Chondrocyte (in vitro differentiated cells): ENCODE measurements at places on chromosomes 3 and 15. TPM values are rescaled to one million over a fixed set of nuclear protein-coding genes. Genes with fewer than 3 reads are reported as not detected.

- H3K4me1 ChIP-seq = no peaks in the 10 kb centered on the region
- no peaks in the 10 kb centered on the region for H3K36me3 ChIP-seq
- DNase-seq = no peak
- H3K27ac ChIP-seq = no peak overlapping the region
These were observed 5.5 kb downstream of the FGF7 start for GRCh38 chr15:49428409-49429095.

MNS1 gene
- total RNA-seq = 1.1 to 3.0 TPM (median 1.5 TPM) in 3 replicates

- peaks cover 9% of the 10 kb centered on the region for H3K4me1 ChIP-seq
- H3K36me3 ChIP-seq = no peaks in the 10 kb centered on the region
- no peak overlapping the region for H3K4me3 ChIP-seq
- no peak overlapping the region for H3K27ac ChIP-seq
- no peak for DNase-seq
- no peaks in the 10 kb centered on the region for H3K27me3 ChIP-seq
These were observed 51.6 kb upstream of the TCF12 start for GRCh38 chr15:56866803-56867202.

DNA sequence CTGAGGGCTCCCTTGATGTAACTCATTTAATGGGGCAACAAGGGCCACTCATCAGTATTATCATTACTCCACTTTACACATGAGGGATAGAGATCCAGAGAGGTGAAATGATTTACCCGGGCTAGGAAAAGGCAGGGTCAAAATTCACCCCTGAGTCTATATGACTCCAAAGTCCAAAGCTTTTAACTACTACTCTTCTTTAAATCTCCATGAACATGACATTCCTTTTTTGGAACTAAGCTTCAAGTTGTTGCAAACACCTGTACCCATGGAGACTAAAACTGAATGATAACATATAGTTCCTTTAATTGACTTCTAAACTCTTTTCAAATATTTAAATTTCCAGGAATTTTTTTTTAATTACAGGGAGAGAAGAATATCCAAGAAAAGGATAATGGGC is 292.9 kb upstream of the GADL1 start:
- H3K27ac ChIP-seq = no peak overlapping the region
- H3K27me3 ChIP-seq = no peaks in the 10 kb centered on the region
- peaks cover 1% of the 10 kb centered on the region for H3K36me3 ChIP-seq
- no peak overlapping the region for H3K4me3 ChIP-seq

DNA sequence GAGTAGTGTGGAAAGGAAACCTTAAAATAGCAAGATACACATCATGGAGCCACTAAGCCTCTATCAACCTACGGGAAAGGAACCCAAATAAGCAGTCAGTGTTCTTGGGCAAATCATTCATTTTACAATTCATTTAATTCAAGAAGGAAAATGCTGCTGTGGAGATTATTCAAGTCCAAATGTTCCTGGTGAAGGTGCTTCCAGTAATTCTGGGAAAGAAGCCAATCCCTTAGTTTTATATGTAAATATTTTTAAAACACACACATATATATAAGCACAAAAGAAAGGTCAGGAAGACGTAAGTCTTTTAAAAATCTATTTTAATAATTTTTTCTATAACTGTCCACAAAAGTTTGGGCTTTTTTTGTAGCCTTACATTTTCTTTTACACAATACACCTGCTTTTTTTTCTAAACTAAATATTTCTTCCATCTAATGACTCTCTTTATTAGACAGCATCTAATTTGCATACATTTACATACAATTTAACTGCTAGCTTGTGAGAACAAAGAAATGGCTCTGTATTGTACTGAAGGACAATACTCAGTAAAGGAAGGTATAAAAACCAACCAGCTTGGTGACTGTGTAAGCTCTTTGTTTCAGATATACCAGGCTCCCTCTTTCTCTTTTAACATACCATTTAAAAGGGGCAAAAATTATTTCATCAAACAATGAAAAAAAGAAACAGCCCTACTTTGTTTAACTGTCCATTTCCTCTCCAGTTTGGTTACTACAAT is 269.5 kb downstream of the ZBTB20 start:
- DNase-seq = no peak
- peaks cover 28% of the 10 kb centered on the region for H3K4me1 ChIP-seq
- H3K36me3 ChIP-seq = no peaks in the 10 kb centered on the region
- H3K4me3 ChIP-seq = no peak overlapping the region

- H3K4me3 ChIP-seq = peak overlapping the region; percentile 76
- no peak for DNase-seq
- H3K4me1 ChIP-seq = peaks cover 9% of the 10 kb centered on the region
- H3K27me3 ChIP-seq = peaks cover 5% of the 10 kb centered on the region
These were observed 26.4 kb downstream of the TYRO3 start for GRCh38 chr15:41585127-41586047.

OCA2 gene
- 0.75 to 3.3 TPM (median 0.82 TPM) in 3 replicates for total RNA-seq

DNA sequence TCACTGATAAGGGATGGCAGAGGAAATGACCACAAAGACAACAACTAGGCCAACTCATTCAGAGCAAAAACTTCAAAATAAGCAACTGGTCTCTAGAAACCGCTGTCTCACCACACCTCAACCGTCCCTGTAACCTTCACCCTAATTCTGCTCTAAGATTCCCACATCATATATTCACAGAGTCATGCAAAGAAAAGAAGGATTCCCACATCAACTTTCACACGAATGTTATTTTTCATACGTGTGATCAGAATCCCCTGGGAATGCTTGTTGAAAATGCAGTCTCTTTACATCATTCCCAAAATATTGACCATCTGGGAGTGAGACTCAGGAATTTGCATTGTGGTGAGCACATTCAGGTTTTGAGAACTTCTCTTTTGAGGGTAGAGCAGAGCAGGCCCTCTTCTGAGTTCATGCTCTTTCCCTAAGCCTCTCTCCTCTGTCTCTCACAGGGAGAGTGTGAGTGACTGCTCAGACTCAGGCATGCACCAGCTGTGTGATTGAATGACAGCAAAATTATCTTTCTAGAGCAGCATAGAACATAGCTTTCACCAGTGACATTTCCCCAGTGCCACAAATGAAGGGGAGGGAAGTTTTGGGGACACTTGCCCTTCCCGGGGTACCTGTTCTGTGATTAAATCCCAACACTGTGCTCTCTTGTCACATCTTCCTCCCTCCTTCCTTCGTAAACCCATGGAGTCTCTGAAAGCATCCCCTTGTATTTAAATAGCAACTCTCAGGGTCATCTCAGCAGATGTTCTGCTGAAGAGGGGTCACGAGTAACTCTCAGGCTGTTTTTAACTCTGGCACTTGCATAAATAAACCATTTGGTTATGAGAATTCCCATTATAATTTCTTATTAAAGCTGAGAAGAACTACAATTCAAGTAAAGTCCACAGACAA is 170.9 kb downstream of the PLCL2 start:
- H3K27me3 ChIP-seq = no peaks in the 10 kb centered on the region
- H3K36me3 ChIP-seq = no peaks in the 10 kb centered on the region
- H3K4me1 ChIP-seq = peaks cover 22% of the 10 kb centered on the region

CCDC80 gene
- 1,151 to 1,607 TPM (median 1,574 TPM) in 3 replicates for total RNA-seq

DNA sequence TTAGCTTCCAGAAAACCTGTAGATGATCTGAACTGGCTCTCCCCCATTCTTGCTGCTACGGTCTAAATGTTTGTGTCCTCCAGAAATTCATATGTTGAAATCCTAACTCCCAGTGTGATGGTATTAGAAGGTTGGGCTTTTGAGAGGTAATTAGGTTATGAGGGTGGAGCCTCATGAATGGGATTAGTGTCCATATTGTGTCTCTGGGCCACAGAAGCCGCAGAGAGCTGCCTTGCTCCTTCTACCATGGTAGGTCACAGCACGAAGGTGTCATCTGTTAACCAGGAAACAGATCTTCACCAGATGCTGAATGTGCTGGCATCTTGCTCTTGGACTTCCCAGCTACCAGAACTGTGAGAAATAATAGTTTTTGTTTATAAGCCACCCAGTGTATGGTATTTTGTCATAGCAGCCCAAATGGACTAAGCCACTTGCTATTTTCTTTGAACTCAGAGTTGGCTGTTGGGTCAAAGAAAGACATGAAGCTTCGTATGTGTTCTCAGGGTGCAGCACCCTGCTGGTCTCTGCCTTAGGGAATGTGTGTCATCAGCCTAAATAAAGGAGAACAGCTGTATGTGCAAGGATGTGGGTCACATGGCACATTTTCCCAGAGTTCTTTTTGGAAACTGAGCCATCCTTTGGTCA is 317.5 kb upstream of the SLCO3A1 start:
- H3K36me3 ChIP-seq = no peaks in the 10 kb centered on the region
- H3K4me3 ChIP-seq = no peak overlapping the region
- H3K4me1 ChIP-seq = peaks cover 24% of the 10 kb centered on the region
- no peak overlapping the region for H3K27ac ChIP-seq
- DNase-seq = no peak

RAB11A gene
- total RNA-seq = 150 to 153 TPM (median 153 TPM) in 3 replicates

GALK2 gene
- total RNA-seq = 14.1 to 22.3 TPM (median 14.8 TPM) in 3 replicates

- no peak overlapping the region for H3K4me3 ChIP-seq
- DNase-seq = no peak
- H3K36me3 ChIP-seq = peaks cover 19% of the 10 kb centered on the region
These were observed 63.9 kb downstream of the RBM6 start for GRCh38 chr3:50003824-50004223.

DNA sequence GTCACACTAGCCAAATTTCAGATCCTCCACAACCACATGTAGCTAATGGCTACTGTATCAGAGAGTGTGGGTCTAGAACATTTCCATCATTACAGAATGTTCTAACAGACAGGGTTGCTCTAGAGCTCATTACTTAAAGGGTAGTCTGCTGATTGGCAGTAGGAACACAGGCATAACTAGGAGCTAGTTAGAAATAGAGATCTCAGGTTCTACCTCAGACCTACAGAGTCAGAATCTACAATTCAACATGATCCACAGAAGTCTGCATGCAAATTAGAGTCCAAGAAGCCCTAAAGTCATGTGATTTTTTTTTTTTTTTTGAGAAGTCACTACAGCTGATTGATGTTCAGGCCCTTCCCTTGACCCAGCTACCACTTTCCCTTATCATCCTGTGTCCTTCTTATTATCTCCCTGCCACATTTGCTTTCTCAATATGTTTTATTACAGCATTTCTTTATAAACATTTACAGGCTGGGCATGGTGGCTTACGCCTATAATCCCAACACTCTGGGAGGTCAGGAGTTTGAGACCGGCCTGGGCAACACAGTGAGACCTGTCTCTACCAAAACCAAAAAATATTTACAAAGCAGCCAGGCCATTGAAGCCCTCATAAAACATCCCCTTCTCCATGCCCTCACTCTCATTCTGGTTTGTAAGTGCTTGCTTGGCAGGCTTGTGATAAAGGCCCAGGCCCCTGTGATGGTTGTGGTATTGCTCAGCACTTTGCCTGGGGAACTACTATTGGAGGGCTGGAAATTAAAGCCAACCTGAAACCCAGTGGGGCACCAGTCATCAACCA is 3.8 kb upstream of the ABHD5 start:
- peaks cover 3% of the 10 kb centered on the region for H3K36me3 ChIP-seq
- no peak overlapping the region for H3K27ac ChIP-seq
- H3K4me1 ChIP-seq = peaks cover 15% of the 10 kb centered on the region
- H3K27me3 ChIP-seq = no peaks in the 10 kb centered on the region

DNA sequence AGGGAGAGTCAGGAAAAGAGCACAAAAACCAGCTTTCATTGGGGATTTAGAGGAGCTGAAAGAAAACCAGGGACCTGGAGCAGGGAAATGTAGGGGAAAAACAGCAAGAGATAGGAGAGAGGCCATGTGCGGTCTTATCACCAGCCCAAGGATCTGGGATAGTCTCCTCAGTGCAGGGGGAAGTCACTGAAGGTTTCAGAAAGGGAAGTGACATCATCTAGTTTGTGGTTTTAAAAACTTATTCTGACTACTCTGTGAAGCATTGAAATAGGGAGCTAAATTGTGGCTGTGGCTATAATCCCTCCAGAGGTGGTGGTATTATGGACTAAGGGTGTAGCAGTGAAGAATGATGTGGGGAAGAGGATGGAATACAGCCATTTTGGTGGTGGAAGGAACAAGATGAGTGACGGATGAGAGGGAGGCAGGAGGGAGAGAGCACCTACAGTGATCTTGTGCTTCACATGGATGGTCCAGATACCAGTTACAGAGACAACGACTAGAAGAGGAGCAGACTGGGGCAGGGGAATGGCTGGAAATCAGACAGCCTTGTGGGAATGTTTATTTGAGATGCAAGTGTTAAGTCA is 72.7 kb downstream of the HMG20A start:
- no peak for DNase-seq
- peaks cover 67% of the 10 kb centered on the region for H3K4me1 ChIP-seq
- peaks cover 1% of the 10 kb centered on the region for H3K36me3 ChIP-seq
- H3K27me3 ChIP-seq = no peaks in the 10 kb centered on the region
- no peak overlapping the region for H3K4me3 ChIP-seq

GRCh38 chr15:75302318-75302717 is 19.7 kb downstream of the GOLGA6D start:
- peaks cover 31% of the 10 kb centered on the region for H3K27me3 ChIP-seq
- no peak overlapping the region for H3K4me3 ChIP-seq
- no peak overlapping the region for H3K27ac ChIP-seq
- H3K4me1 ChIP-seq = no peaks in the 10 kb centered on the region
- H3K36me3 ChIP-seq = no peaks in the 10 kb centered on the region

SLC33A1 gene
- total RNA-seq = 30.0 to 39.5 TPM (median 31.3 TPM) in 3 replicates

DNA sequence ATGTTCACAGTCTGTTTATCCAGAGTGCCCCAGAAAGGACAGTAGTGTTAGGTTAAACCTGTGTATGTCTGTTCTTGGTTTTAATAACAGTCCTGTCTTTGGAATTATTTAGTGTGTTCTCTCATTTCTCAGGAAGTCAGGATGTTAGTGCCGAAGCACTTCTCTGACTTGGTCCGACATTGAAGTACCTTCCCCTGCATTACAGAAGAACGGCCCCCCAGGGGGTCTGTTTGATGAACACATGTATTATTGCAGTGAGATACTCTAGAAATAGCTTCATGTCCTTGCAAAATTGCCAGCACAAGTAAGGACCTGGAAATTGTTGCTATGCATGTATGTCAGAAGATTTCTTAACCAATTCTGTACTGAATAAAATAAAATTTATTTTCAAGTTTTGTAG is 110.9 kb downstream of the IGF1R start:
- H3K36me3 ChIP-seq = no peaks in the 10 kb centered on the region
- DNase-seq = no peak
- no peak overlapping the region for H3K4me3 ChIP-seq
- peaks cover 67% of the 10 kb centered on the region for H3K4me1 ChIP-seq

SYNPR gene
- not detected in 3 replicates for total RNA-seq

- DNase-seq = no peak
- H3K27ac ChIP-seq = no peak overlapping the region
- no peaks in the 10 kb centered on the region for H3K4me1 ChIP-seq
- H3K27me3 ChIP-seq = no peaks in the 10 kb centered on the region
- H3K4me3 ChIP-seq = no peak overlapping the region
These were observed 173.6 kb downstream of the KLHL25 start for GRCh38 chr15:85621094-85621493.

PAK6 gene
- 0.37 to 0.41 TPM in 2 of 3 replicates, not detected in the other for total RNA-seq

DNA sequence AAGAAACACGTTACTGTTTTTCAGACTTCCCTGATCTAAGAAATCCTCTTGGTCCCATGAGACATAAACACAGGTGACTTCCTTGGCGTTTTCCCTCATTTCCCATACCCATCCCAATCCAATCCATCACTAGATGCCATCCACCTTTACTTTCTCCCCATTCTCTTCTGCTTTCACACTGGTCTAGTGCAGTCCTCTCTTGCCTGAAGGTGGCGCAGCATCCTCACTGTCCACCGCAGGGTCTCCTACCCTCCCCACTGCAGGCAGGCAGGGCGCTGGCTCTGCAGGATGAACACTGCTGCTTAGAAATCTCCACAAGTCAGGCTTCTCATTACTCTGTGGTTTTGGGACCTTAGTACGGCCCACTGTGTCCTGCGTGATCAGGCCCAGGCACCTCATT is 58.2 kb downstream of the RAB7A start:
- H3K36me3 ChIP-seq = no peaks in the 10 kb centered on the region
- DNase-seq = no peak
- no peaks in the 10 kb centered on the region for H3K27me3 ChIP-seq
- peaks cover 71% of the 10 kb centered on the region for H3K4me1 ChIP-seq
